OCI-M1 (cell line): ENCODE measurements at places on chromosomes 5 and 9.

GRCh38 chr9:91789941-91790340 lies 160.1 kb downstream of the ROR2 start:
- no peak for DNase-seq

DNA sequence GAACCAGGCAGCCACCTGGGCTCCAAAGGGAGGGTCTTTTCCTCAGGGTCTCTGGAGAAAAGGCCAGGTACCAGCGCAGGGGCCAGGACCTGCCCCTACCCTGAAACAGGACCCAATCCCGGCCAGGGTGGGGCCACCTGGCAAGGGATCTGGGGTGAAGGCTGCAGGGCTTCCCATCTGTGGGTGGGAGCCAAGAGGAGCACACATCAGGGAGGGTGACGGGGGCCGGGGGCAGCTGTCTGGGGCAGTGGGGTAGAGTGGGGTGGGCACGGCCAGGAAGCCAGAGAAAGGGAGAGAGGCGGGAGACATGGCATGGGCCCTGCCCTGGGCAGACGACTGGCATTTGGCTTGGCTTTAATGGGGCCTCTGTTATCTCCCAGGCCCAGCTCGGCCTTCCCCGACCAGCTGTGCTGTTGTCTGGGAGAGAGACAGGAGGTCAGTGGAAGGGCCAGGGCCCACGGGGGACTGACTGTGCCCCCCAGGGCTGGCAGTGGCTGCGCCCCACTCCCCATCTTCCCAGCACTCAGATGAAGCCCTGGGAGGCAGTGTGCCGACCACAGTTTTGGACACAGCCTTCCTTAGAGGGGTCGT lies 57.2 kb upstream of the RNF130 start:
- no peak for DNase-seq

GRCh38 chr5:139414581-139415130 lies 10.8 kb upstream of the SPATA24 start:
- no peak for DNase-seq

- no peak for DNase-seq
These were observed 55.3 kb upstream of the MACIR start for GRCh38 chr5:103203226-103203625.

GRCh38 chr9:110977259-110977709 lies 61.0 kb downstream of the LPAR1 start:
- no peak for DNase-seq

GRCh38 chr5:142571371-142571770 lies 114.5 kb downstream of the FGF1 start:
- no peak for DNase-seq

- DNase-seq: no peak
These were observed 1.7 kb upstream of the ALDH1A1 start for GRCh38 chr9:72954431-72955125.

DNA sequence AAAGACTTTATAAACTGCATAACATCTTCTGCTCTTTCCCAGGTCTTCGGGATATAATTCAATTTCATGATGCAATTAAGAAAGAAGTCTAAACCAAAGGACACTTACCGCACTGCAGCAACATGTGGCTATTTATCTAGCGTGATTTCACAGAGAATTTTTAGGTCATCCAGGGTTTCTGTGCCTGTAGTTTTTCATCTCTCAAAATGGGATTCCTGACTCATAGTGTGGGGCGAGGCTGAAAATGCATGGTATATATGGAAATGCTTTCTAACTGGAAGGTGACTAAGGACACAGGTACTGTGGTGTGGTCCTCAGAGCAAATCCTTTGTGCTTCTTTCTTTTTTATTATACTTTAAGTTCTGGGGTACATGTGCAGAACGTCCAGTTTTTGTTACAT lies 557.7 kb upstream of the KLF4 start:
- DNase-seq: no peak

- DNase-seq: peak; percentile 63
These were observed 10.3 kb upstream of the ANKHD1 start for GRCh38 chr5:140391312-140391711.

DNA sequence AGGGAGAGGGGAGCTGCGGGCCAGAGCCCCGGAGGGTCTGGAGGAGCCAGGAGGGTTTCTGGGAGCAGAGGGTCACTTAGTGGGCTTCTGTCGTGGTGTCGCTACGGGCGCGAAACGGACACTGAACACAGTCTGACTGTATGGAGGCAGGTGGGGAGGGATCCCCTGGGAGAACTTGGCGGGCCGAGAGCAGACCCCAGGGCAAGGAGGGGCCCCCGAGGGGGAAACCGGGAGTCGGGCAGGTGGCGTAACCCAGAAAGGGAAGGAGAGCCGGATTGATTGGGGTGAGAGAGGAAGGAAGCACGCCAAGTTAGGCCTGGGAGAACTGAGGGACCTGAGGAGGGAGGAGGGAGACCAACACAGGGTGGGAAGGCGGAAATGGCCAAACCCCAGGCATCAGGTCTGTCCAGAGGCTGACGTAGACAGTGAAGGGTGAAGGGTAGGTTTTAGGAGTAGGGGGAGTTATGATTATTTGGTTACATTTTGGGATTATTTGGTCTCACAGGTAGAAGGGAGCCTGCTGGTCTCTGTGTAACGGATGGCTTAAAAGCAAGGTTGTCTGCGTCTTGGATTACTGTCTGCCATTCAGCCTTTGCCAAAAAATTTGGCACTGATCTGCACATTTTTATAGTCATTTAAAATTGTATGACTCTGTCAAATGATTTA lies 3.3 kb upstream of the MSMP start:
- peak; percentile 74 for DNase-seq

GRCh38 chr5:98042961-98043360 lies 730.5 kb upstream of the RGMB start:
- no peak for DNase-seq

DNA sequence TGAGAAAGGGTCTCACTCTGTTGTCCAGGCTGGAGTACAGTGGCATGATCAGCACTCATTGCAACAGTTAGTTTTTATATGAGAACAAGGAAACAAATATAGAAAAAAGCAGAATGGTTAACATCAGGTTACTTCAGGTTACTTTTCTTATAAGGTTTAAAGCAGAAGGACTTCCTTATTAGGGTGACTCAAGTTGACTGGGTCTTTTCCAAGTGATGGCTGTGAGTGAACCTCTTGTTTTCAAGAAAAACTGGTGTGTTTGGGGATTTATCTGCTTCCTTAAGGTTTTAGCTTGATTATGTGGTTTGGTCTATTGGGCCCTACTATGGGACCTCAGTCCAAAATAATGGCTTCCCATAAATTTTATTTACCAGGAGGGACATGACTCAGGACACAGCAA lies 99.2 kb downstream of the ARRDC3 start:
- DNase-seq: no peak

- no peak for DNase-seq
These were observed 199.4 kb downstream of the AOPEP start for GRCh38 chr9:94925751-94926430.

DNA sequence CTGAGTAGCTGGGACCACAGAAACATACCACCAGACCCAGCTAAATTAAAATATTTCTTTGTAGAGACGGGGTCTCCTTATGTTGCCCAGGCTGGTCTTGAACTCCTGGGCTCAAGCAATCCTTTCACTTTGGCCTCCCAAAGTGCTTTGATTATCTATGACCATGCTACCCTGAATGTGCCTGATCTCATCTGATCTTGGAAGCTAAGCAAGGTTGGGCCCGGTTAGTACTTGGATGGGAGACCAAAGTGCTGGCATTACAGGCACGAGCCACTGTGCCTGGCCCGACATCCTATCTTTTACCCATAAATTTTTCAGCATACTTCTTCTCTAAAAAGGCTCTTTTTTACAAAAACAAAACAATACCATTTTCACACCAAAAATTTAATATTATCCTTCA lies 137.0 kb upstream of the LRRTM2 start:
- no peak for DNase-seq

GRCh38 chr5:5403741-5404140 lies 18.7 kb upstream of the ICE1 start:
- no peak for DNase-seq

DNA sequence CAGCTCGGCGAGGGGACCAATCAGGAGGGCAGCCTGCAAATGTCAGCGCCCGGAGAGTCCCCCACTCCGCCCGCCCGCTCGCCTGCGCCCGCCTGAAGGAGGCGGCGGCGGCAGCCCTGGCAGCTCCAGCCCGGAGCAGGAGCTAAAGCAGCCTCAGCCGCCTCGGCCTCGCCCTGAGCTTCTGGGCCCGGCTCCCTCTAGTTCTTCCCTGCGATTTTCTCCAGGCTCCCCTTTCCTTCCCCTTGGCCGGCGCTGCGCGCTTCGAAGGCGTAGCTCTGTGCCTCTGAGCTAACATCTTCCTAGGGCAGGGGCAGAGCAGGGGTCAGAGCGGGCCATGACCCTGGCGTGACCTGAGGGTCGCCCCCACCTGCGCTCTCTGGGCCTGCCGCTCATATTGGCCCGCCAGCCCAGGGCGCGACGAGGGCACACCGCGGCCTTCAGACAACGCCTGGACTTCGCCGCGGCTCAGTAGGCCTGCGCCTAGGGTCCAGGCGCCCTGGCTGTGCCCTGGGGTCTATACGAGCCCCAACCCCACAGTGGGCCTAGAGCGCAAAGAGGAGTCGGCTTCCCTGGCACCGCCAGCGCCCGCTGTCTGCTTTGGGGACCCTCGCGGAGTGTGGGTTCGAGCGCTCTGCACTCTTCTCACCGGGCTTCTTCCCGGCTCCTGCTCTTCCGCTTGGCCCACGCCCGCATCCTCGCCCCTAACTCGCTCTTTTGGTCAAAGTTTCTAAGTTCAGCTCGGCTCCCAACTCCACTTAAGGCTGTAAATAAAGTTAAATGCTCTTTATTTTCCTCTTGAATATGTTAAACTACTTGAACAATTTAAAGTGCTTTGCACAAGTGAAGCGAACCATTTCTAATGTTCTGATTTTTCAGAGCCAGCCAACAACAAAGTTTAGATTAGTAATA lies 504 bp upstream of the OTP start:
- no peak for DNase-seq

DNA sequence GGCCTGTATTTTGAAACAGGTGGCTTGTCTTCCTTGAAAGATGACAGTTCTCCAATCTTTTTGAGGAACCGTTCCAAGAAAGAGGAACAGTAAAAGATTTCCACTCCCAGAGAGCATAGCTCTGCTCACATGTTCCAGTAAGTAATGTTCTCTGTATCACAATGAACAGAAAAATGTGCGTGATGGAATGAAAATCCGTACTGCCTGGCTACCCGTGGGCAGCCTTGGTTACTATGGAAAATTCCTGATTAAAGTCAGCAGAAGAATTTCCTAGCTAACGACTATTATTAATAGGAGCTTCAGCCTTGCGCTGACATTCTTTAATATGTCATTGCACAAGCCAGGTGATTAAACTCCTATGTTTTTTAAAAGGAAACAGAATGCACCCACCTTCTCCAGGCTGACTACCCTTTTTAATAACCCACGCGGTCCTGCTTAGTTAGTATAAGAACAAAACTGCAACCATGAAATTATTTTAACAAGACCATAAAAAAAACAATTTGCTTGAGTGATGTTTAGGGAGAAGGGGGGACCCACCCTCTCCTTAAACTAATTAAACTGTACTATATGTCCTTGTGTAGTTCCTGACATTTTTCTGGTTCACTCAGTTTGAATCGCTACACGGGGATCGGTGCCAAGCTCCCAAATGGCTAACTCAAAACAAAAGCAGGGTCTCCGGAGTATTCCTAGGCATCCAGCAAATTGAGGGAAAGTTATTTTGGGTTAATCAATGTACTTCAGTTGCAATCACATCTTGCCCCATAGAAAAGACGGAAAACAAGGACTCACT lies 54.8 kb upstream of the CPEB4 start:
- DNase-seq: peak; percentile 20

DNA sequence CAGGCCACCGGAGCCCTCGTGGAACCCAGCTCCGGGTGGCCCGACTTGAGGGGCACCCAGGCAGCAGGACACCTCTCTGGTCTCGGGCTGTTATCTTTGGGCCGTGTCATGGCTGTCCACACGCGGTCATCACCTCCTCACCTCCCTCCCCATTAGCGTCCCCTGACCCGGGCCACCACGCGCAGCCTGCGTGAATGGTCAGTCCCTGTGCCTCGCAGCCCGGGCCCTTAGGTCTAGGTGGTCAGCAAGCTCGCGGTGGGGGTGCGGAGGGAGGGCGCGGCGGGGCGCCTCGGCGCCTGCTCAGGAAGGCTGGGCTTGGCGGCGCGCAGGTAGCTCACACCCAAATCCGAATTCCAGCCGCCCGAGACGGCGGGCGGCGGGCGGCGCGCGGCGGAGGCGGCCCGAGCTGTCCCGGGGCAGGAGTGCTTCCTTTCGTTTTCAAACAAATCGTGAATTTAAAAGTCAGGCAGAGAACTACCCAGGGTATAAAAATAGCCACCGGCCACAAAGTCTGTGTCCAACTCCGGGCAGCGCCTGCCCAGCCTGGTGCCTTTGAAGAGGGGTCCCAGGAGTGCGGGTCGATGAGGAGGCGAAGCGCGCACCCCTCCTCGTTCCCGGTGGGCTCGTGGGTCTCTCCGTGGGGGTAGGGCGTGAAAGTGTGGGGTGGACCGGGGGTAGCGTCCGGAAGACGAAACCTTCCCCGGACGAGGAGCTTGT lies 1.0 kb upstream of the RXRA start:
- peak; percentile 45 for DNase-seq

DNA sequence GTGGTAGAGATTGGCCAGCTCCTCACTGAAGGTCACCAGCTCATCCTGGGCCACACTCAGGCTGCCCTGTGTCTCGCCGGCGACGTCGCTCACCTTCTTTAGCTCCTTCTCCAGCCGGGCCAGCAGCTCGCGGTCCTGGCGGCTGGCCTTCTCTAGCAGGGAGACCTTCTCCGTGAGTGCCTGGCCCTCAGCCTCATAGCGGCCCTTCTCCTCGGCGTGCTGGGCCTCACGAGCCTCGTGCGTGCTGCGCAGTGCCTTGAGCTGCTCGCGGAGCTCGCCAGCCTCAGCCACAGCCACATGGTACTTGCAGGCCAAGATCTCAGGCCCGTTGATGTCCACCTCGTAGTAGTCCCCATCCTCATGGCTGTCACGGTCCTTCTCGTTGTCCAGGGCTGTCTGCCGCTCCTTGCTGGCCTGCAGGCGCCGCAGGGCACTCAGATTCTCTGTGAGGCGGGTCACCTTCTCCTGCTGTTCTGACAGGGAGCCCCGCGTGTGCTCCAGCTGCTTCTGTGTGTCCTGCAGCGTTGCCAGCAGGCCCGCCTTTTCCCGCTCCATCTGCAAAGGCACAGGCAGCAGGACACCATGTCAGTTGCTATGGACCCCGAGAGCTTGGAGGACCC lies 45.5 kb downstream of the BICD2 start:
- DNase-seq: no peak

GRCh38 chr5:68459093-68459809 lies 243.7 kb downstream of the PIK3R1 start:
- DNase-seq: peak; percentile 12

DNA sequence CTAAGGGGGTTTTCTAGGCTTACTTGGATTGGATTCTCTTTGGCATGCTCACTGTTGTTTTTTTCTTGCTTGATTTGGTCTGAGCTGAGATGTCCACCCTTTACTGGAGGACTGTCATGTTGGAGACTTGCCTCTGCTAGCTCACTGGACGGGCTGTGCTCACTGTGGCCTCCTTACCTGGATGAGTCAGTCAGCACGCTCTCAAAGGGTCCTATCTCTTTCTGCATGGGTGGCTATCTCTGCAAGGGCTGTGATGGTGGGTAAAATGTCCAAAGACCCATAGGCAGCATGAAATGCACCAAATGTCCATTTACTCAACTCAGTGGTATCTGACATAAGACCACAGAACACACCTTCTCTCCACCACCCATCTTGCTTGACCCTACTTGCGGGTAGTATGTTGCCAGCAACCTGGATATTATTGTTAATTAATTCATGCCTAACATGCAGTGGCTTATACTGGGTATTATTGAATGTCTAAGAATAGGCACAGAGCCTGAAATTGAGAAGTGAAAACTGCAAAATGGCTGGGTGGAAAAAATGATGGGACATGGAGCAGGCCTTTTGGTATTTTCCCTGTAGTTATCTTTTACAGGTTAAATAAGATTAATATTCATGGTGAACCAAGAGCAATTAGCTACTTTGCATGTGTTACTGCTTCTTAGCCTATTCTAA lies 68.9 kb upstream of the TLE1 start:
- no peak for DNase-seq
